HL-60 (cell line): ENCODE measurements at places on chromosomes 4 and X.

- no peak for DNase-seq
Measured at GRCh38 chr4:125390126-125390525, 75.4 kb downstream of the FAT4 start.

DNA sequence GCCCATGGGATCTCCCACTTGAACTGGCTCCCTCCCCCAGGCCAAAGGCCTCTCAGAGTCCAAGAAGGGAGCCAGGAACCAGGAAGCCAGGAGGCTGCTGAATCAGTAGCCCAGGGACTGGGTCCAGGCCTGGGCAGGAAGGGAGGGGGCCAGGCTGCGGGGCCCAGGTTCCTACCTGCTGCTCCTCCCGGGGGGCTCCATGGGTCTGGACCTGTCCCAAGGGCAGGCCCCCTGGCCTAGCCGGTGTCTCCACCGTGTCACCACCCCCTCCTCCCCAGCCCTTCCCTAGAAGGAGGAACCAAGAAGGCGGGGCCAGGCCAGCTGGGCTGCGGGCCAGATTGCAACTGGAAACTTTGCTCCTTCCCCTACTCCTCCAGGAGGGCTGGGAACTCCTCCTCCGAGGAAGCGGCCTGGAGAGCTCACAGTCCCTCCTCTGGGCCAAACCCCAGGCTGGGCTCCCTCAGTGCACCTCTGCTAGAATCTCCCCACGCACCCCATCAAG lies at the start of gene IQSEC2:
IQSEC2 (minus strand) TSS at position 264 of the 502 bp plus-strand sequence.
- DNase-seq, result peak; percentile 49

- no peak for DNase-seq
Measured at GRCh38 chr4:179182741-179183140, 1740.5 kb upstream of the AGA start.

DNA sequence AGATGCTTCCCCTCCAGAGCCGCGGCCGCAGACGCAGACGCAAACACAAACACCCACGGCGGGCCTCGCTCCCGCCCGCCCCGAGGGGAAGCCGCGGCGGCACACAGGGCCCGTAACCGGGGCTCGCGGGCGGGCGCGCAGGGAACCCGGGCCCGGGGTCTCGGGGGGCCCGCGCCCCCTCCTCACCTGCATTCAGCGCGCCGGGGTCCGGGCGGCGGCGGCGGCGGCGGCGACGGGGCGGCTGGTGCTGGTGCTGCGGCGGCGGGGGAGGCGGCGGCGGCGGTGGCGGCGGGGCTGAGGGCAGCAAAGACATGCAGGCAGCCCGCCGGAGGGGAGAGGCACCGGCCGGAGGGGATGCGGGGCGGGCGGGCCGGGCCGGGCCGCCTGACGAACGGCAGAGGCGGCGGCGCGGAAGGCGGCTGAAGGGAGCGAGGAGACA lies 255 bp upstream of the CNOT6L start:
- no peak for DNase-seq

GRCh38 chr4:41989994-41990364 lies 351 bp upstream of the SLC30A9 start:
- DNase-seq, result no peak

GRCh38 chr4:28675582-28675981 lies 1814.9 kb downstream of the STIM2 start:
- no peak for DNase-seq

DNA sequence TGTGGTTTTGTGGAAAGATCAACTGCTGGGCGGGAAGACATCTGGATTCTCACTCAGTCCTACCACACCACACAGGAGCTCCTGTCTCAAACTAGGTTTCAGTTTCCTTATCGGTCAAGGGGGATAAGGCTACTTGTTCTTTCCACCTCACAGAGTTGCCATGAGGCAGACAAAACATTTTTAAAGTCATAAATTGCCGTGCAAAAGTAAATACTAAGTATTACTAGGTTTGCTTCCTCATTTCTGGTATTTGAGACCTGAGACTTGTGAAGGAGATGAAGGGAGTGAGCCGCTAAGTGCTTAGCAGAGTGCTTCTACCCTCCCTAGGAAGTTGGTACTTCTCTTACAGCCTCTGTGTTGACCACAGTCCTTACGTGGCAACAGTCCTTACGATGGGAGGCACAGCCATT lies 1.5 kb downstream of the LAP3 start:
- DNase-seq, result no peak

DNA sequence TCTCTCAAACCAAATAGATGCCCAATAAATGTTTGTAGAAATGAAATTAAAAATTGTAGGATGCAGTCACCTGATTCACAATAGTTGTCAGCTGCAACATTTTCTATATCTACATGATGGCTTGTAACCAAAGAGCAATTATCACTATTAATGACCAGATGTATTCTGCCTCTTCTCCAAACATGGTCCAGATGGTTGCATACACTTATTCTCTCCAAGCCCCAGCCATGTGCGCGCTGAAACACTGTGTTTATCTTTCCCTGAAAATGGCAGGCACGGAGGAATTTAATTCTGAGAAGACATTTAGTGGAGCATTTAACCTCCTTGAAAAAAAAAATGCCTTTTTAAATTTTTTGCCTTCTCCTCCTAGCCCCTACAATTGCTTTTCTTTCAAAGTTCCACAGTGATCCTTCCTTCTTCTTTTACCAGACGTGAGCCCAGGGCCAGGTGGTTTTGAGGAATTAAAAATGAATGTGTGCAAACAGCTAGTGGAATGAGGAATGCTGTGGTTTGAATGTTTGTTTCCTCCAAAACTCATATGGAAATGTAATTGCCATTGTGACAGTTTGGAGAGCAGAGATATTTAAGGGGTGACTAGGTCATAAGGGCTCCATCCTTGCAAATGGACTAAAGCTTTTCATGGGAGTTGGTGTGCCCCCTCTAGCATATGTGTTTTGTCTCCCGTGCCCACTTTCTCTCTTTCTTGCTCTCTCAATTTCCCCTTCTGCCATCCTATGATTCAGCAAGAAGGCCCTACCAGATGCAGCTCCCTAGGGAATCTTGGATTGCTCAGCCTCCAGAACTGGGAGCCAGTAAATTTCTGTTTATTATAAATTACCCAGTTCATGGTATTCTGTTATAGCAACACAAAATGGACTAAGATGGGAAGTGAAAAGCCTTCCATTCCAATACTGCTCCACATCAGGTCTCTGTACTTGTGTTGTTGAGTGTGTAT lies 136.0 kb downstream of the GABRB1 start:
- no peak for DNase-seq

GRCh38 chr4:105277702-105278101 lies 131.0 kb downstream of the TET2 start:
- DNase-seq, result no peak

DNA sequence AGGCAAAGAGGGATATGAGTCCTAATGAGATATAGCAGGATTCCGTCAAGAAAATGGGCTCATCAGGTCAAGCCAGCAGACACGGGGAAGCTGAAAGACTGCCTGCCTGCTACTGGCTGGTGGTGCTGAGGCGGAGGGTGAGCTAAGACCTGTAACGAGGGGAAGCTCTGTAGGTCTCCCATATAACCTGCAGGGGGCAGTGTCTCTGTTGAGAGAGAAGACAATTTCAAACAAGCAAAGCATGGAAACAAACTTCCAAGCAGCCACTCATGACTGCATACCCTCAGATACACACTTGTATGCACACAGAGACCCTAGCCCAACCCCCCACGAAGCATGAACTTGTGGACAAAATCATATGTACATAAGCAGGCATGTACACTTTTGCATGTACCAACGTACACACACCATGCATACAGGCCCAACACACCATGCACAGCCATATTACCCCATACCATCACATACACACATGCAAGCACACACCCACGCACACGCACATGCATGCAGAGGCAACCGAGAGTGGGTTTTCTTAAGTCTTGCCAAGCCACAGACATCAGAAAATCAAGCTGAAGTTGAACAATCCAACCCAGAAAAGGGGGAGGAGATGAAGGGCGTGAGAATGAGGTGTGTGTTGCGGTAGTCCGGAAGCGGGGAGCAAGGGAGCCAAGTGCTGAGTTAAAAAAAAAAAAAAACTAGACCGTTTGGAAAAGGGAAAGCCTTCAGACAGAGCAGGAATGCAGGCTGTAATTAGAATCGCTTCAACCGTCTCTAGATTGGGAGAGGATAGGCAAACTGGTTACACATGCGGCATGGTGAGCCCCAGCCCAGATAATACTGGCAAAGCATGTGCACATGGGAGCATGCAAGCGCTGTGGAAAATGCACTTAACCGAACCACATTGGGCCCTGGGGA lies 71.0 kb downstream of the PJA1 start:
- peak; percentile 44 for DNase-seq
